ENCODE measurements at places on chromosomes 1 and 21.
A peak's percentile ranks its signal among the peaks of the same experiment; 100 is the strongest.

DNA sequence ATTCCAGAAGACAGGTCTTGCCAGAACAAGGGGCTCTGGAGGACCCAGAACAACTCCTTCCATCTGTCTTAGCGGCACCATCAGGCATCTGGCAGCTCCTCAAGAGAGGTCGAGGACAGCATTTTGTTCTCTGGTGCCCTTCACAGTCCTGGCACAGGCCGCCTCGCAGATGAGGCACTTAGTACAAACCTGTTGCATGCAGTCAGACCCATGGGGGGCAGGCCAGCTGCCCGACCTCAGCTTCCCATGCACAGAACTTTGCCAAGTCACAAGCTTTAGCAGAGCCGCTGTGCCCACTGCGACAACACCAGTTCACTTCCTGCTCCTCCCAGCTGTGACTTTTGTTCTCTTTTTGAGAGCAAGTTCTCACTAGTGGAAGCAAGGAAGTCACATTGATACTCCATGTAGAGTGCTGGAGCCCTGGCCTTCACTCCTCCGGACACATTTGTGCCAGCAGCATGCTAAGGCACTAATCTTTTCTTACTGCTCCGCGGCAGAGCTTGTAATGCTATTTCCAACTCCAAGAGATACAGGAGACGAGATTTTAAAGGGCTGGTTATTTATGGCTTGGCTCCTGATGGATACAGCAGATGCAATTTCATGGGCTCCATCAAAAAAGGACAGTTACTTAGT, 44.6 kb downstream of the HMGB4 start:
- no peak for DNase-seq

DNA sequence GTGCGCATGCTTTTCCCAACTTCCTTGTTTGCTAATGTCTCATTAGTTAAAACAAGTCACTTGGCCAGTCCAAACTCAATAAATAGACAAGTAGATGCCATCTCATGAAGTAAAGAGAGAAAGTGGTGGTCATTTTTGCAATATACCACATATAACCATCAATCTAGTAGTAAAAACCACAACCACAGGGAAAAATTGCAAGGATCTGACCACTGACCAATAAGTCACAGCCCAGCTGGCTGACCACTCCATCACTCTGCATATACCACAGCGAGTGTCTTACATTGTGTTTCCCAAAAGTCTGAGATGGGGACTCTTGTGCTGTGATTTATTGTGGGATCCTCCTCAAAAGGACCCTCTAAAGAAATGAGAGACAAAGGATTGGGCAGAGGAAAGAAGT, 76.0 kb downstream of the FH start:
- no peak for DNase-seq

GRCh38 chr1:42690477-42691156, 8.4 kb downstream of the YBX1 start:
- no peak for DNase-seq

DNA sequence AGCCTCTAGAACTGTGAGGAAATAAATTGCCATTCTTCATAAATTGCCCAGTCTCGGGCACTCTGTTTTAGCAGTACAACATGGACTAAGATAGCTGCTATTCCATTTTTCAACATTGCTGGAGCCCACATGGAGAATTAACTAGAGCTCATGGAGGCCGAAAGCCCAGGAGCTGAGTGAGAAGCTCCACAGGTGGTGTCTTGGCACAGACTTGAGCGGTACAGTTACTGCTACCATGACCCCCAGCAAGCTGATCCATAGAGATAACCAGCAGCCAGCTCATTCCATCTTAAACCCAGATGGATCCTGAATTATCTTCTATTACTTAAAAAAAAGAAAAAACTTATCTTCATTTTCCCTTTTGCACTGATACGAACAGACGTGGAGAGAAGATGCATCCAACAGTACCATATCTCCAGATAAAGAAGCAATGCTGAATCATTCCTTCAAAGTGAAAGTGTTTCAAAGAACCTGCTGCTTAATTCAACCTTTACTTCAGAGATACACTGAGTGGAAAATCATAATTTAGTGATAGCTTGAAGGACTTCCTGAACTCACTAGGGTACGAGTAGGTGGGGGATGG, 115.1 kb downstream of the SETD4 start:
- no peak for DNase-seq

GRCh38 chr1:47675721-47676120, 237.9 kb downstream of the FOXD2 start:
- DNase-seq: no peak

DNA sequence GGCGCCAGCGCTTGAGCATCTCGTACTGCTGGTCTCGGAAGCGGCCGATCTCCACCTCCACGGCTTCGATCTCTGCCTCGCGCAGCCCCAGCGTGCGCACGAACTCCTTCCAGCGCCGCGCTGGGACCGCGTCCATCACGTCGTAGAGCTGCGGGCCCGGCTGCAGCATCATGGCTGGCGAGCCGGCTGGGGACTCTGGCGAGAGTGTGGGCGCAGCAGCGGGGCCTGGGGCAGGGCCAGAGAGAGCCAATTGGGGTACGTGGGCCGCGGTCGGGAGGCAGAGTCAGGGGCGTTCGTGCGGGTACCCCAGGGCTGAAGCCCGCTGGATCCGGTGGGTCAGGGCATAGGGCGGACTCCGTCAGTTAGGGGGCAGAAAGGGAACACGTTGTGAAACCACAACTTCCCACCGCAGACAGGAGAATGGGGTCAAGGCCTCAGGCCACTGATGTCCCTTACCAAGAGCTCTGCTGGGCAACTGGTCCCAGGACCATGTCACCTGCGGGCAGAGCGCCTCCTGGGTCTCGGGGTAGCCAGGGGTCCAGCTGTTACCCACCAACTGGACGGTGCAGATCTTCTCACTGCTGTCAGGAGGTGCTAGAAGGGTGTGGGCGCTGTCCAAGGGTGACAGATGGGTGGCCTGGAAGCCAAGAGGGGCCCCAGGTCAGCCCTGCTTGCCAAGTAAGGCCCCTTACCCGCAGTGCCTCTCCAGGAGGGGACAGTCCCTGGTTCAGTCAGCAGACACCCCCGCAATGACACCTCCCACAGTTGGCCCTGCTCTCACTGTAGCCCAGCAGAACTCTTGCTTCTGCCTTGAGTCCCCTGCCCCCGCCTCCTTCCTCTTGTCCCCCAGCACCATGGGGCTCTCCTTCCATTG, 4.2 kb downstream of the TNFRSF25 start:
- no peak for DNase-seq

DNA sequence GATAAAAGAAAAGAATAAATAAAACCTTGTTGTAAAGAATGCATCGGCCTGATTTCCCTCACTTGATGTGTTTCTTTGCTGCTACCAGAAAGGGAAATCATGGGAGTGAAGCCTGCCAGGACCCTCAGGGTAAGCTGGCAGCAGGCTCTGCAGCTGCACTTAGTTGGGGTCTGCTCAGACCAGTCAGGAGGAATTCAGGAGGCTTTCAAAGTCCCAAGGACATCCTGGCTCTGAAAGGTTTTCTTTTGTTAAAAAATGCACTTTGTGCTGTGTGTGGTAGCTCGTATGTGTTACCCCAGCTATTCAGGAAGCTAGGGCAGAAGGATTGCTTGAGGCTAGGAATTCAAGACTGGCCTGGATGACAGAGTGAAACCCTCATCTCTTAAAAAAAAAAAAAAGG, 254.8 kb downstream of the ZNF648 start:
- DNase-seq: no peak

DNA sequence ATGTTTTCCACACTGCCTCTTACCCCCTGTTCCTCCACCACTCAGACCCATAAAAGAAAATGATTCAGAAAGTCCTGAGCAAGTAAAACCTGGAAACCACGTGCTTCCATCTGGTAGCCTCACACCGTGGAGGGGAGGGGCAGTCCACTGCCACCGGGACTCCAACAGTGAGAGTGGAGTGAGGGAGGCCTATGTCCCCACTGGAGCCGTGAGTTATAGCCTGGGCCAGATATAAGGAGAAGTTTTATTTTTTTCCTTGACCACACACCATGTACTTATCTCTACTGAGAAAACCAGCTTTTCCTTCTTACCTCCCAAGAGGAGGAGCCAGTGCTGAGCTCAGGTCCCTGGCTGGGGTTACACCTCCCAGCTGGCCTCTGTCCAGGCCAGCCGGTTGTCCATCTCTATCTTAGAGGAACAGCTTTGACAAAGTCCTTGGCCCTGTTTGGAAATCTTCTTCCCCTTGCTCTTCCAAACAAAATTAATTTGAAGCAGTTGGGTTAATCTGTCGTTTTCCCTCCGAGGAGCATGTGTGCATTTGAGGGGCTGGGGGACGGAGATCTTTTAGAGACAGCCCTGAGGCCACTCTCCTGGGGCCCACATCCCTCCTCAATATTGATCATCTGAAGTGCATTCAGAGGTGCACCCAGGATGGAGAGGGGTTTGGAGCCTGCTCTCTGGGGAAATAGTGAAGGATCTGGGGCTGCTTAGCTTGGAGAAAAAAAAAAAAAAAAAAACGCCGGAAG, 49.1 kb upstream of the SERBP1 start:
- DNase-seq: no peak

GRCh38 chr1:97791251-97791650, 129.6 kb downstream of the DPYD start:
- no peak for DNase-seq

DNA sequence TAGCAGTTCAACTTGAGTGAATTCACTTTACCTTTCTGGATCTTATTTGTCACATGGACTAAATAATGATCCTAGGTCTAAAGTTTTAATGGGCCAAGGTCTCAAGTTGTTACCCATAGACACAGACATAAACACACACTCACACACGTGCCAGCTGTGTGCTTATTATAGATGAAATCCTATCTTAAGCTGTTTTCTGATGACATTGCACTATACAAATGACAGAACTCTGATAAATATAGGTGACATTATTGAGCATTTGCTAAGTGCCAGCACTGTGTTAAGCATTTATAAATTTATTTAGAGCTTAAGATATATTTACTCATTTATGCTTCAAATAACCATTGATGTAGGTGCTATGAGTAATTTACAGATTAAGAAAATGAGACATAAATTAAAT, 474.4 kb upstream of the NR5A2 start:
- DNase-seq: no peak

DNA sequence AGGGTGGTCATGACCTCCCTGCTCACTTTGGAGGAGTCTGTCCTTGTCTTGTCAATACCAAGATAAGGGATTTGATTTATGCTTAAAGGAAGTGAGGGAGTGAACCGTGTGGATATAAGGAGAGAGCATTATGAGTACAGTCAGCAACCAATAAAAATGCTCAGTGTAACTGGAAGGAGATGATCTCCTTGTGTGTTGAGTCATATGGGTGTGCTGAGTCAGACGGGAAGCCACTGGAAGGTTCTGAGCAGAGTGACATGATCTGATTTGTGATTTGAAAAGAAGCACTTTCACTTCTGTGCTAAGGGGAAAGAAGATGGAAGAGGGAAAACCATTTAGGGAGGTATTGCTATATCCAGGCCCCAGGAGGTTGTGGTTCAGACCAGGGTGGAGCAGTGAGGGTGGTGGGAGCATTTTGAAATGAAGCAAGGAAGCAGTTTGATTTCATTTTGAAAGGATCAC, 2.5 kb upstream of the BCL10 start:
- peak; percentile 86 for DNase-seq

DNA sequence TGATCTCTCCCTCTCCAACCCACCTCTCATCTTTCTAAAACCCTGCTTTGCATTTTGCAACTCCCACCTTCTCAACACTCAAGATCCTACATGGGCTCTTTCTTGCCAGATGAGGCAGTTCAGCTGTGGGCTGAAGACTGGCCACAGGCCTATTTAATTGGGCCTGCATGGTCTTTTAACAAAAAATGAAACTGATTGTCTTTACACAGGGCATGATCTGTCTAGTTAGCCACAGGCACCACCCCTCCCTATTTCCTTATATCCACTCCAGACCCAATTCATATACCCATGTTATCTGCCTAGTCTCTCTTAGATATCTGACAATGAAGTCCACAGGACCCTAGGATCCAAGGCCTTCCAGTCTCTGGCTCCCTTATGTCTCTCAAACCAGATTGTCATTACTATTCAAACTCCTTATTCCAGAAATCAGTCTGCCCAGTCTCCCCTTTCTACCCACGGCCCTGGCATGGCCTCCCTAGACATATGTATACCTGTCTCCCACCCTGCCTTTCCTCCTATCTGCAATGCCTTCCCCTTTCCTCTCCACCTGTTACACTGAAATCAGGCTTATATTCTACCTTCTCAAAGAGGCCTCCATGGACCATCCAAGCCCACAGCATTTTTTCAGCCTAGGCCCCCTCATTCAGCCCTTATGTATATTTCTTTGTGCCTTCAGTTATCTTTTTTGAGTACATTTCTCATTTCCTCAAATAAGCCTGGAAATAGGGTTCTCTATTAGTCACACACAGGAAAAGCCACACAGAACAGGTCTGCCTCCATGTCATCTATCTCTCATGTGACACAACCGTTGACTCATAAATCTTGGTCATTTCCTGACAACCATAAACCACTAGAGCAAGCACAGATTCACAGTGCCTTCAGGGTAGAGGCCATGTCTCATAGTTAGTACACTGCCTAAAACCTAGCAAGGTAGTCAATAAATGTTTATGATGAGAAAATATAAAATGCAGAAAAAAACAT, 39.0 kb downstream of the LPAR3 start:
- DNase-seq: peak; percentile 4

DNA sequence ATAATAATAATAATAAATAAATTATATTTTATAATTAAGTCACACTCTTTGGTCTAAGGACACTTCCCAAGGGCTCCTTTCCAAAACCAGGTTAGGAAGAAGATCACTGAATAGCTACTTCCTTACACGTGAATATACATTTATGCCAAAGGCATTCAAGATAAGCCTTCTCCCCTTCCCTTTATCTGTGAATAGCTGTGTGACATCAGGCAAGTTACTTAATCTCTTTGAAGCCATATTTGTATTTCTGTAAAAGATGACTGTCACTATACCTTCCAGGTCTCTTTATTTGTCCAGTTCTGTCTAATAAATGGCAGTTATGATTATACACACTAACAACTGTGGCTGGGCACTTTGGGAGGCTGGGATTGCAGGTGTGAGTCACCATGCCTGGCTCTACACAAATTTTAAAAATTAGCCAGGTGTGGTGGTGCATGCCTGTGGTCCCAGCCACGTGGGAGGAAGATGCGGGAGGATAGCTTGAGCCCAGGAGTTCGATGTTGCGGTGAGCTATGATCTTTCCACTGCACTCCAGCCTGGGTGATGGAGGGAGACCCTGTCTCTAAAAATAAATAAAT, 5.5 kb upstream of the RNF11 start:
- DNase-seq: no peak

- DNase-seq: no peak
Observed at GRCh38 chr1:52825868-52826267, 16.7 kb upstream of the ZYG11A start.

All from amniotic stem cell (primary cell).